ENCODE measurements at places on chromosomes 6 and 20.

DNA sequence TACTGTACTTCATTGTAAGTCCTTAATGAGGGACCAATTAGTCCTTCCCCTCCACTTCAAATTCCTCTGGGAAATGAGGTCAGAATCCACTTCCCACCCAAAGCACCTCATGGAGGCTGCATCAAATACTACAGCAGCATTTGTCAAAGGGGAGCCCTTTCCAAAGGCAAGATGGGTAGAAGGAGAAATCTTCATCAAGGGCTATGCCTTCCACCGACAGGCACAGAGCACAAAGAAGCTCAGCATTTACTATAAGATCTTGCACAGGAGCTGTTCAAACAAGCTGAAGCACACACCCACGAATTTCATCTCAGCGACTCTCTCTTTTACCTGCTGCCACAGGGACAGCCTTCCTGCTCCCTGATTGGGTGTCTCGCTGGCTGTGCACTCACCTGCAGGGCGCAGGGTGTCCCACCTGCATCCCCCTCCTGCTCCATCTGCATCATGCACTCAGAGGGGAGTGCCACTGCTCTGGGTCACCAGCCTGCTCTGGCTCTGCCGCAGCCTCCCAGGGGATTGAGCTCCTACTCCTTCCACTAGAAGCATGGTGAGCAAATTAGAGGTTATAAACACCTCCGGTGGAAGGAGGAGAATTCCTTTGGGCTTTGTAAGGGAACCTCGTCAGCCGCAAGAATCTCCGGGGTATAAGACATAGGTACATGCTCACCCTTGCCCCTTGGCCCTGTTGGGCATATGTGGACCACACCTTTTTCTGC is 164.5 kb downstream of the ATXN1 start:
- no peak for DNase-seq

GRCh38 chr6:3291346-3291745 is 32.6 kb downstream of the PSMG4 start:
- no peak for DNase-seq

DNA sequence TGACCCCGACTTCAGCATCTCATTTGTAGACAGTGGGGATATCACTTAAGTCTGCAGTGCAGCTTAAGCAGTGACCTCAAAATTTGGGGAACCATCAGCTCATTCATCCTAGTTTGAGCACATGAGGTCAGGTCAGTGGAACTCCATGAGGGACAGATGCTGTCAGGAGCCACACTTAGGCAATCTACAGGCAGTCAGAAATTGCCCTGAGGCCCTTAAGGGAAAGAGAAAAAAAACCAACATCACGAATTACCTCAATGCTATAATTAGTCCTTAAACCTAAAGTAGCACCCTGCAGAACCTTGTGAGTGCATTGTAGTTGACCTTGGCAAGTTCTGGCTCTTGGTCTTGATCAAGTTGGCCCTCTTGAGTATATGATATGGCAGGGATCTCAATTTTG is 21.1 kb downstream of the TMEM74B start:
- DNase-seq = no peak

DNA sequence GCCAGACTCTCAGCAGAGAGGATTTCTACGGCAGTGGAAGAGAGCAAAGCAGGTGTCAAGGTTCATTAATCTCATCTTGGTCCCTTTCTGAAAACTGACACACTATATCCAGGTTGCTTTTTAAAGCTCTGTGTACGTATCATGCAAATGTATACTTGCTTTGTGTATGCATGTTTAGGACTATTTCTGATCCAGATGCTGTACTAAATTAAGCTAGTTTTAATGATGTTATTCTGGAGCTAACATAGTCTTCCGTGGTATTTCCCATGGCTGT is 59.2 kb upstream of the SNX9 start:
- no peak for DNase-seq

DNA sequence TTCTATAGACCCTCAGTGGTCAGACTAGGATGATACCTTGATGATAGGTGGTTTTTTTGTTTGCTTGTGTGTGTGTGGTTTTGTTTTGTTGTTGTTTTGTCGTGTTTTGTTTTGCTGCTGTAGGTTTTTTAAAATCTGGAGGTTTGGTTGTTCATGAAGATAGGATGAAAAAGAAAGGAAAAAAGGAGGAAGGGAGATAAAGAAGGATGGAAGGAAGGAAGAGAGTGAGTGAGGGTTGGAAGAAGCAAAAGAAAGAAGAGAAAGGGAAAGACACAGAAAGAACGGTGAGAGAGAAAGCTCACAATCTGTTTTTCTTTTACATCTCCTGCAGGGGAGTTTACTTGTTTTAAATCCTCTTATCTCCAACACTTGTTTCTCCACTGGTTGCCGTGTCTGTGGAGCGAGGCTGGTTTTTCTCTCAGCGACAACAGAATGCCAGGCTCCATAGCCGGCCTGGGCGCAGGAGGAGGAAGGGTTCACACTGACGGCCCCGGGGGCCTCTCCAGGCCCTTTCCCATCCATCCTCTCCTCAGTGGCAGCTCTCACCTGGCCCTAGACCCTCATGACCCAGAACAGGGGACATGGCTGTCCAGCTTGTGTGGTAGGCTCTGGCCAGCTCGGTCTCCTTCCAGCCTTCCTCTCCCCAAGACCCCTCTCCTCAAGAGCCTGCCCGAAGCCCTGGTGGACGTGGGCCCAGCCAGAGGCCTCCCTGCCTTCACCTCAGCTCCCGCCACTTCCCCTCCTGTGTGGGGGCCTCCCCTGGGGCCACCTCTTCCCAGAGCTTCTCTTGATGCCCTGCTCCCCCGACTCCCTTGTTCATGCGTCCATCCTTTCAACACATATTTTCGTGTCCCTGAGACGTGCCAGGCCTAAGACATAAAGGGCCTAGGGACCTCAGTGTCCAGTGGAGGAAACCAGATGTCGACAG is 168.4 kb downstream of the VEGFA start:
- no peak for DNase-seq

DNA sequence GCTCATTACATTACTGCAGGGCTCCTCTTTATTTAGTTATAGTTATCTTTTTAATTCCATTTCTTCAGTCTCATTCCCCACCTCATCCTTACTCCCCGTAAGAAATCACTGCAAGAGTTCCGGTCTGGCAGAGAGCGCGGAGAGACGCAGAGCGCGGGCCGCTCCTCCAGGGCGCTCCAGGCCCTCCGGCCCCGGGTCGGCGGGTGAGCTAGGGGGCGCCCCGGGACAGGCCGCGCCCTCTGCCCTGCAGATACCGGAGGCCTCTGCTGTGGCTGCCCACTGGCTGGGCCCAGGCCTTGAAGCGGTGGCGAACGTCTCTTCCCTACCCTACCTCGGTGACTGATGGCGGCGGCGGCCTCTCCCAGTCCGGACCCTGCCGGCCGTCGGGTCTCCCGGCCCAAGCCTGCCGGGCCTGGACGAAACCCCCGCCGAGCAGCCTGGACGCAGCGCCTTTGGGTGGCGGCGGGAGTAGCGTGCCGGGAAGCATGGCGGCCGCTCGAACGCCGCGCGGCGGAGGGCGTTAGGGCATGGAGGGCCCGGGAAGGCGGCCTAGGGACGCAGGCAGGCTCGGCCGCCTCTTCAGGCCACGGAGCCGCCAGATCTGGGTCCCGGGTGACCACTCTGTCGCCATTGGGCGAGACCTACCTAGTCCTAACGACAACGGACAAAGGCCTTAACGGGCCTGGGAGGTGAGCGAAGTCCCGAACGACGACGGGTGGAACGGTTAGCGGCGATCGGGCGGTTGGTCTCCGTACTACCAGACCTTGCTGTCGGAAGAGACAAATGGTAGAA is 16.4 kb upstream of the HMGN4 start:
- DNase-seq = peak; percentile 57

GRCh38 chr6:53979468-53980067 is 131.7 kb upstream of the MLIP start:
- DNase-seq = no peak

GRCh38 chr6:148460876-148461646 is 118.4 kb downstream of the SASH1 start:
- DNase-seq = no peak

DNA sequence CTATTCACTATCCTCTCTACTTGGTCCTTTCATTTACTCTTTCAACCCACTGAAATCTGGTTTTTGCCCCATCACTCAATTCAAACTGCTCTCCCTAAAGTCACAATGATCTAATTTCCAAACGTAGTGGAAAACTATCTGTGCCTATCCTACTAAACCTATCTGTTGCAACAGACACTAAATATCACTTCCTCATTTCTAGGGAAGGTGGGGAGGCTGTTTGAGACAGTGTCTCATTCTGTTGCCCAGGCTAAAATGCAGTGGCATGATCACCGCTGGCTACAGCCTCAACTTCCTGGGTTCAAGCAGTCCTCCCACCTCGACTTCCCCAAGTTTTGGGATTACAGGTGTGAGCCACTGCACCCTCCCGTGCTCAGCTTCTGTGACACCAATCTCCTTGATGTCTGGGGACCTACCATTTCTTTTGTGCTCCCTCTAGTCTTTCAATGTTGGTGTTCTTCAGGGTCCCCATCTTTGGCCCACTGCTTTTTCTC is 8.8 kb downstream of the RANBP9 start:
- DNase-seq = no peak

- DNase-seq = no peak
These were observed 121.2 kb upstream of the SASH1 start for GRCh38 chr6:148221196-148221979.

DNA sequence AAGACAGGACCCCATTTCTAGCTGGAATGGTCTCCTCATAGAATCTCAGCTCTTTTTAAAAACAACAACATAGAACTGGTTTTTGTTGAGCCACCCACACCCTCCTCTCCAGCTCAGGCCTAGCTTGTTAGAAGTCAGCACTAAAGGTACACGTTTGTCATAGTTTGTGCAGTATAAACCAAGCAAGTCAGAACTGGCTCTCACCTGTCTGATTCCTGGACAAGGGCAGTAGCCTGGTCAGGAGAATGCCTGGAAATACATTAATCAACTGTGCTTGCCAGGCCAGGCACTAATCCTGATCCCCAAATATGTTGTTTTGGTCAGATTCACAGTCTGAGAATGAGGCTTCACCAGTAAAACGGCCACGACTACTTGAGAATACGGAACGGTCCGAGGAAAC is 296.7 kb downstream of the ZFAND3 start:
- DNase-seq = no peak

DNA sequence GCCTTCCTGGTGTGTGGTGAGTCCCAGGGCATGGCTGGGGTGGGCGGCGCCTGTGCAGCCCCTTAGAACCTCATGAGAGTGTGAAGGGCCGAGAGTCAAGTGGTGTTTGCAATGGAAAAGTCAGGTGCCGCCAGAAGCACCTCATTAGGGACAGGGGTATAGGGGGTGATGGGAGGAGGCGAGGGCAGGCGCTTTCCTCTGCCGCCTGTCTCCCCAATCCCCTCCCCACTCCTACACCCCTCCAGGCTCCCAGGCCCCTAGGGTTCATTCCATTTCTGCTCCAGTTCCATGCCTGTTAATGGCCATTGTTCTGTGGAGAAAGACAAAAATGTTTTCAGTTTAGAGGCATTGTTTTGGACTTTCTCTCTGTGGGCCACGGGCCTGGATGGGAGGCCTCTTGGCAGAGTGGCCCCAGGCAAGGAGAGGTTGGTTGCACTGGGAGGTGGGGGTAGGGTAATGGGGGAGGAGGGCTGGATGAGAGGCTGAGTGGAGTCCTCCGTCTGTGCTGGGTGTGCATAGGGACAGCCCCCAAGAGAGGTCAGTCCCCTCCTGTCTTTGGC is 21.4 kb upstream of the SCUBE3 start:
- no peak for DNase-seq

GRCh38 chr20:25057234-25058050 is 497 bp downstream of the ACSS1 start:
- DNase-seq = peak; percentile 51

DNA sequence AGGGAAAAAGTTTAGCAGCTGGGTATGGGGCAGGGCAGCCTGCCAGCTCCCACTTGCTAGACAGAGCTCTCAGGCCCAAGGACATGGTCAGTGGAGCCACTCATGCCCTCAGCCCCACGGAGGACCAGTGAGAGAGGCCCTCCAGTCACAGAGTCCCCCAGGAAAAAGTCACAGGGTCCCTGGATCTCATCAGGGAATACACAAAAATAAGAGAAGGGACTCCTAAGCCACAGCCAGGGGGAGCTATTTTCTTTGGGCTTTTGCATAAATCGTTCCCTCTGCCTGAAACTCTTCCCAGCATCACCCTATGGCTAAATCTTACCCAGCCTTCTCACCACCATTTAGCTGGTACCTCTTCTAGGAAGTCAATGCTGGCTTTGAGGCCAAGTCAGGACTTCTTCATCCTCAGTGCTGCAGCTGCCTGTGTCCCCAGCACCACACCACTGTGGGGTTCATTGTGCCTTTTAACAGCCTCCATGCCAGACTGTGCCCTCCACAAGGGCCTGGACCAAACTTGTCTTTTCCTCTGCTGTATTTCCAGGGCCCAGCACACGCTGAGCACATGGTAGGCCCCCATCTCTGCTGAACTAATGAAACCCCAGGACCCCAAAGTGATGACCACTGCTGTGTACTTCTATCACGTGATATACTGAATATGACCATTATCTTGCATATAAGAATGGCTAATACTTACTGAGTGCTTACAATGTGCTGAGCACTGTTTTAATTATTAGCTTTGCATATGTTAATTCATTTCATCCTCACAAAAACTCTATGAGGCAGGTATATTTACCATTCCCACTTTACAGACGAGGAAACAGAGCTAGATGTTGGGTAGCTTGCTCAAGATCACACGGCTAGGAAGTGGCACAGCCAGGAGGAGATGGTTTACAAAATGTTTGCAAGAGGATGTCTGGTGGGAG is 2.0 kb downstream of the ZNF335 start:
- DNase-seq = no peak

- no peak for DNase-seq
These were observed 261.2 kb downstream of the ADGB start for GRCh38 chr6:146859795-146860495.

- DNase-seq = no peak
These were observed 3.8 kb downstream of the SLC44A4 start for GRCh38 chr6:31874836-31875572.

DNA sequence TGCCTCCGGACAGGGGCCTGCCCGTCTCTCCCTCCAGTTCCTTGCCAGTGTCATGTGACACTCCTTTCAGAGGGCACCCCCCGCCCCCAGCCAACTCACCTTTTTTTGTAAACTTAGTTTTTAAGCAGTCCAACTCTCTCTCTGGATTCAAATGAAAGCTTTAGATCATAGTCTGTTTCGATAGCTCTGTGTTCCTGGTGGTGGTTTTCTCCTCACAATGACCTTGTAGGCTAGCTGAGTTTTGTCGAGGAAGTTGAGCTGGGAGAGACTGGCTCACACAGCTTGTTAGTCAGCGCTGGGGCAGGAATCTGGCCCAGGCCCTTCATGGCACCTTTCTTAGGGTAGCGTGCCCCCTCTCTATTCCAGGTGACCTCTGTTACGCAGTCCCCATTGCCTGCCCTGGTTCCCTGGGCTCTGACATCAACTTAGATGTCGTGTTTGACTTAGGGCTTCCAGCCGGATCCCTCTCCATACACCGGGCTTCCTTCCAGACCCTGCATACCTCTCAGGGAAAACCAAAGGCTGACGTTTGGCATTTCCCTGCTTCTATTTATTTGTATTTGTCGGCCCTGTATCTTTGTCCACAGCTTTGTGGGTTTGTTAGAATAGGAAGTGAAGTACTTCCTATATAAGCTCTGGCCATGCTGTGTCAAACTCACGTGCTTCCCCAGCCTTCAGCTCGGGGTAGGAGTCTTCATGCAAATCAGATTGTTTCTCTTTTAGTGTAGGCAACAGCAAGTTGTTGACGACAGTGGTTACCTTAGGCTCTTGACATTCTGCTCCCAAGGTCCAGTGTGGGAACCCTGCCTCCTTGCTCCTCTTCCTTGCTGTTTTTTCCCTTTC is 12.7 kb downstream of the IGF2R start:
- no peak for DNase-seq

- no peak for DNase-seq
These were observed 261.9 kb downstream of the PHF3 start for GRCh38 chr6:63897459-63897858.

- DNase-seq = no peak
These were observed 18.4 kb downstream of the EDN3 start for GRCh38 chr20:59318803-59319202.

- no peak for DNase-seq
These were observed 12.7 kb downstream of the SMAP1 start for GRCh38 chr6:70680396-70680795.

All from stimulated activated CD4-positive, alpha-beta T cell treated with anti-CD3 and anti-CD28 coated beads, Interleukin-15, amount 100 ng/mL, for 48 hours (primary cell).